Thymus (tissue), 14 donors: ENCODE measurements at places on chromosomes 3 and 15. TPM values are rescaled to one million over a fixed set of nuclear protein-coding genes. Genes with fewer than 3 reads are reported as not detected.

DNA sequence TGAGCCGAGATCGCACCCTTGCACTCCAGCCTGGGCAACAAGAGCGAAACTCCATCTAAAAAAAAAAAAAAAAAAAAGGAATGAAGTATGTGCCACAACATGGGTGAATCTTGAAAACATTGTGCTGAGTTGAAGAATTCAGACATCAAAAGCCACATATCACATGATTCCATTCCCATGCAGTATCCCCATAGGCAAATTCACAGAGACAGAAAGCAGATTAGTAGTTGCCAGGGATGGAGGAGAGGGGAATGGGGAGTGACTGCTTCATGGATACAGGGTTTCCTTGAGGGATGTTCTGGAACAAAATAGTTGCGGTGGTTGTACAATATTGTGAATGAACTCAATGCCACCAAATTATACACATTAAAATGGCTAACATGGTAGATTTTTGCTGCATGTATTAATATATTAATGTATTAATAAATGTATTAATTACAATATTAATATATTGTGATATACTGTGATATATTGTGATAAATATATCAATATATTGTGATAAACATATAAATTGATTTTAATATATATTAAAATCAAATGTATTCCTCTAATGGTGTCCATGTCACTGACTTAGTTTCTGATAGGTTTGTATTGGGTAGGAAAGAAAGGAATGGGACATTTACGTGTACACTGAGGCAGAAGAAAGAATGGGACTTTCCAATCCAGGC is 34.9 kb downstream of the SMAD3 start:
- H3K4me1 ChIP-seq: peaks cover 49% of the 10 kb centered on the region
- no peaks in the 10 kb centered on the region for H3K36me3 ChIP-seq
- no peak for DNase-seq
- H3K27me3 ChIP-seq: no peaks in the 10 kb centered on the region

DNA sequence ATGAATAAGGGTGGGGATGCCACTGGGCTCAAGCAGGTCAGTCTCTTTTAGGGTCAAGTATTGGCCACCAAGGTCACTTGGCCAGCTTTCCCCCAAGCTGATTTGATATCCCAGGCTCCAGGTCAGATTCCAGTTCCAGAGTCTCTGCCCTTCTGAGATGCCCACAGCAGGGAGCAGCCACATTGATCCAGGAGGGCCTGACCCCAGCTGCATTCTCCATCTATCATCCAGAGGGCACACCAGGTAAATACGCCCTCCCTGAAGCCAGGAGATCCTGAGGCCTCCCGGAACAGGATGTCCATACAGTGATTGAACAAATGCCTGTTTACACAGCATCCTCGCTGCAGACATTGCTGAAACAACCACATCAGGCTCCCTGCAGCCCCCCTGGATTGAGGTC is 264.6 kb upstream of the TLE3 start:
- H3K36me3 ChIP-seq: no peaks in the 10 kb centered on the region
- DNase-seq: no peak
- H3K4me1 ChIP-seq: no peaks in the 10 kb centered on the region
- no peaks in the 10 kb centered on the region for H3K27me3 ChIP-seq
- no peak overlapping the region for H3K4me3 ChIP-seq

DNA sequence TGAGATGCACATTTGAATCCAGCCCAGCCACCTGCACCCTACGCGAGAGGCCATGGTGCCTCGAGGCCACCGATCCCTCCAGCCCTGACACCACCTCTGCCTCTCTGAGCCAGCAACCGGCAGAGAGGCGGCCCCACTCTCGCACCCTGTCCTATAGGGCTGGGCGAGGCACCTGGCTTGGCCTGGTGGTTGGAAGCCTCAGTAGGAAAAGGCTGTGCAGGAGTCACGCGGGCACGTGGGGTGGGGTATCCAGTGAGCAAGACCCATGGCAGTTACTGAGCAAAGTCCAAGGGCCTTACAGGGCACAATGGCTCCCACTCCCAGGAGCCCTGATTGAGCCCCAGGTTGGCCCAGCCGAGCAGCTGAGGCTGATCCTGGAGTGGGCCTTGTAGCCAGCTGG is 12.4 kb upstream of the DUSP7 start:
- H3K36me3 ChIP-seq: no peaks in the 10 kb centered on the region
- no peaks in the 10 kb centered on the region for H3K4me1 ChIP-seq
- H3K4me3 ChIP-seq: no peak overlapping the region
- H3K27ac ChIP-seq: no peak overlapping the region
- H3K27me3 ChIP-seq: no peaks in the 10 kb centered on the region
- DNase-seq: no peak

DNA sequence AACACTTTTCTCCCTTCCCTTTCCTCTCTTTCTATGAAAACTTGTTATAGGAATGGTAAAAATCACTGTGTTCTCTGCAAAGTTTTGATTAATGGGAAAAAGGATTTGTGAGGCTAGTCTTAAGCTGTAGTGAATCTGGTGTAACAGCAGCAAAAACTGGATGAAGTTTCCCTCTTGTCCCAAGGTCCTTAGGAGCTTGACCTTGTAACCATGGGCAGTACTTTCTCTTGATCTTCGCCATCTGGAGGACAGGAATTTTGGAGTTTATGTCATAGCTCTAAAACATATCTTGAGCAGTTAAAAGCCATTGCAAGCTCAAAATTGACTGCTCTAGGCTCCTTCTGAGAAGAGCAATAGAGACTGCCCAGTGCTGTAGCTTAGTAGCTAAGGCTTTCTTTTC is 56.5 kb upstream of the GPD1L start:
- H3K4me3 ChIP-seq: no peak overlapping the region
- H3K4me1 ChIP-seq: no peaks in the 10 kb centered on the region
- no peak for DNase-seq
- no peak overlapping the region for H3K27ac ChIP-seq
- H3K27me3 ChIP-seq: no peaks in the 10 kb centered on the region

- H3K27ac ChIP-seq: no peak overlapping the region
- no peak for DNase-seq
- H3K27me3 ChIP-seq: no peaks in the 10 kb centered on the region
- H3K36me3 ChIP-seq: no peaks in the 10 kb centered on the region
- H3K4me1 ChIP-seq: no peaks in the 10 kb centered on the region
- H3K4me3 ChIP-seq: no peak overlapping the region
Observed at GRCh38 chr3:94114666-94115065, 51.8 kb downstream of the NSUN3 start.

DNA sequence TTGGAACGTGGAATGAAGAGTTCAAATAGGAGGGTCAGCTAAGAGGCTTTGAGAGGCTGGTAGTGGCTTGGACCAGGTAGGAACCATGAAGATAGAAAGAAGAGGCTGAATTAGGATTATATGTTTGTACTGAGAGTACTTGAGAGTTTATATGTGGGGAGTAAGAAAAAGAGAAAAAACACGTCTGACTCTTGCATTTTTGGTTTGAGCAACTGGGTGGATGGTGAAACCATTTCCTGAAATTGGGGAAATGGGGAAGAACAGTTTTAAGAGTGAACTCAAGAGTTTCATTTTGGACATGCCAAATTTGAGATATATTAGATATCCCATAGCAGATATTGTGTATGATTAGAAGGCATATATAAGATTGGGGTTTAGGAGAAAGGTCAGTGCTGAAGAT is 92.9 kb upstream of the TNIK start:
- H3K4me1 ChIP-seq: no peaks in the 10 kb centered on the region
- no peak overlapping the region for H3K27ac ChIP-seq
- no peaks in the 10 kb centered on the region for H3K27me3 ChIP-seq
- no peak overlapping the region for H3K4me3 ChIP-seq

- no peaks in the 10 kb centered on the region for H3K36me3 ChIP-seq
- peaks cover 15% of the 10 kb centered on the region for H3K4me1 ChIP-seq
Observed at GRCh38 chr3:141498598-141499223, 11.9 kb downstream of the RASA2 start.

DNA sequence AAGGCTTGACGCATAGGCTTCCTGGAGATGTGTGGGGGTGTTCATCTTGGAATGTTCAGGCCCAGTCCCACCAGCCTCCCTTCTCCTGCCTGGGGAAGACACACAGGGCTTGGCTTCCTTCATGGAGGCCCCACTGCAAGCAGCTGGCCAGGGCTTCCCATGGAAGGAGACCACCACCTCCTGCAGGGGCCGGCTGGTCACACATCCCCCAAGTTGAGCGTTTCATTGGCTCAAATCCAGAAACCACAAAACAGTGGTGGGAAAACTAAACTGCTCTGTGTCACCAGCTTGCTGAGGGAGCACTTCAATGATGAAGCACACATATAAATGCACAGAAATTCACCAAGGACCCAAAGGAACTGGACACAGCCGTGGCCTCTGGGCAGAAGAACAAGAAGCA is 8.3 kb downstream of the IQSEC1 start:
- H3K4me3 ChIP-seq: no peak overlapping the region
- H3K27ac ChIP-seq: no peak overlapping the region
- H3K36me3 ChIP-seq: no peaks in the 10 kb centered on the region
- H3K4me1 ChIP-seq: peaks cover 46% of the 10 kb centered on the region

GRCh38 chr3:183714622-183715021 is 17.0 kb downstream of the YEATS2 start:
- H3K27ac ChIP-seq: no peak overlapping the region
- no peak overlapping the region for H3K4me3 ChIP-seq
- peaks cover 30% of the 10 kb centered on the region for H3K36me3 ChIP-seq
- H3K27me3 ChIP-seq: no peaks in the 10 kb centered on the region
- H3K4me1 ChIP-seq: no peaks in the 10 kb centered on the region
- no peak for DNase-seq

- no peak for DNase-seq
- H3K36me3 ChIP-seq: peaks cover 19% of the 10 kb centered on the region
- H3K4me1 ChIP-seq: no peaks in the 10 kb centered on the region
- no peak overlapping the region for H3K27ac ChIP-seq
Observed at GRCh38 chr15:65653801-65654521, 32.2 kb downstream of the SLC24A1 start.

- peak; percentile 5 for DNase-seq
- no peaks in the 10 kb centered on the region for H3K36me3 ChIP-seq
- no peak overlapping the region for H3K27ac ChIP-seq
- no peak overlapping the region for H3K4me3 ChIP-seq
- no peaks in the 10 kb centered on the region for H3K27me3 ChIP-seq
Observed at GRCh38 chr3:132210476-132211346, 106.5 kb upstream of the ACP3 start.

Gene HTR3E
- polyA plus RNA-seq: 0.05 TPM

Gene ANKUB1
- polyA plus RNA-seq: not detected
